ENCODE measurements at places on chromosomes 6 and 20.

- no peak for DNase-seq
- no peak overlapping the region for H3K4me3 ChIP-seq
- no peak overlapping the region for H3K27ac ChIP-seq
- peaks cover 2% of the 10 kb centered on the region for H3K27me3 ChIP-seq
- no peaks in the 10 kb centered on the region for H3K4me1 ChIP-seq
Observed at GRCh38 chr6:5984150-5985089, 22.3 kb downstream of the NRN1 start.

- H3K4me3 ChIP-seq = no peak overlapping the region
- no peaks in the 10 kb centered on the region for H3K36me3 ChIP-seq
- no peak overlapping the region for H3K27ac ChIP-seq
- H3K4me1 ChIP-seq = no peaks in the 10 kb centered on the region
Observed at GRCh38 chr6:13725570-13725969, 13.9 kb upstream of the RANBP9 start.

GRCh38 chr6:13285705-13286104 lies 42.6 kb downstream of the TBC1D7 start:
- no peaks in the 10 kb centered on the region for H3K4me1 ChIP-seq
- no peak overlapping the region for H3K4me3 ChIP-seq
- H3K27ac ChIP-seq = no peak overlapping the region
- peaks cover 25% of the 10 kb centered on the region for H3K36me3 ChIP-seq
- H3K27me3 ChIP-seq = peaks cover 7% of the 10 kb centered on the region

GRCh38 chr20:4011226-4011975 lies 4.0 kb downstream of the RNF24 start:
- peak overlapping the region; percentile 83 for H3K4me3 ChIP-seq
- peaks cover 37% of the 10 kb centered on the region for H3K4me1 ChIP-seq
- H3K27me3 ChIP-seq = peaks cover 6% of the 10 kb centered on the region
- no peak for DNase-seq
- H3K27ac ChIP-seq = peak overlapping the region; percentile 69

GRCh38 chr6:27728442-27728841 lies 183.8 kb downstream of the OR2B2 start:
- H3K27ac ChIP-seq = no peak overlapping the region
- no peak overlapping the region for H3K4me3 ChIP-seq
- H3K4me1 ChIP-seq = no peaks in the 10 kb centered on the region

DNA sequence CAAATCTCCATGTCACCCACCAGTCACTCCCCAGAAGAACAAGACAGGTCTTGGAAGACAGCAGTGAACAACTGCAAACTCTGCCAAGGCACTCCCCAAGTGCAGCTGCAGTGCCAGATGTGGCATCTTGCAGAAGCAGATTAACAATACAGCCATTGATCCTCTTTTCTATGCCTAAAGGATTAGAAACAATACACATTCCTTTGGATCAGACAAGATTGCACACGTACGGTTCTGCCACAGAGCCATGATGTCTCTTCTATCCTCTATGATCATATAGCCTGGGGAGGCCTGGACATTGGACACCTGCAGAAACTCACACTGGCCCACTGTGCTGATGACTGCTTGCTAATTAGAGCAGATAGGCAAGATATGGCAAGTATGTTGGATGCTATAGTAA lies 155.9 kb downstream of the MYLK4 start:
- H3K4me3 ChIP-seq = no peak overlapping the region
- H3K4me1 ChIP-seq = no peaks in the 10 kb centered on the region
- DNase-seq = no peak
- no peak overlapping the region for H3K27ac ChIP-seq
- H3K36me3 ChIP-seq = no peaks in the 10 kb centered on the region

GRCh38 chr20:22729180-22729579 lies 144.8 kb upstream of the FOXA2 start:
- H3K4me1 ChIP-seq = no peaks in the 10 kb centered on the region
- no peak for DNase-seq
- no peak overlapping the region for H3K4me3 ChIP-seq
- no peak overlapping the region for H3K27ac ChIP-seq
- no peaks in the 10 kb centered on the region for H3K36me3 ChIP-seq

GRCh38 chr6:29656798-29657197 lies at the start of gene MOG:
Gene MOG (plus strand): TSS chr6:29657092. CDS start chr6:29657210, 118 bp downstream.
- no peaks in the 10 kb centered on the region for H3K4me1 ChIP-seq
- no peaks in the 10 kb centered on the region for H3K36me3 ChIP-seq

GRCh38 chr6:36955671-36956445 lies 1.3 kb downstream of the PI16 start:
- no peak for DNase-seq
- H3K4me3 ChIP-seq = no peak overlapping the region
- no peaks in the 10 kb centered on the region for H3K4me1 ChIP-seq
- H3K27ac ChIP-seq = no peak overlapping the region

DNA sequence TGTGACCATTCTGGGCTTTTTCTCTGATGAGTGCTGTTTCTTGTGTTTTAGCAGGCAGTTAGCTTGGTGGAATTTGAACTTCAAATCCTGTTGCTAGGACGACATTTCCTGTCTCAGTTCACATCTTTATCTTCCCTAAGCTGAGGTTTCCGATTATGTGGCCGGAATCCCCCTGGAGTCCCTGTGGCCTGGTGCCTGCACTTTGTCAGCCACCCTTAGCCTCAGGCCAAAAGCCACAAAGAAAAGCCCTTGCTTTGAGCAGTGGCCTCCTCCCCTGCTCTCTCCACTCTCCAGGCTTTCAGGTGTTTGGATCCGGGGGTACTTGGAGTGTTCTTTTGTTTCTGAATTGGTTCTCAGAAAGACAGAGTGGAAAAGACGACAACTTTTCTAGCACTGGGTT lies 59.9 kb upstream of the PMEPA1 start:
- H3K27me3 ChIP-seq = no peaks in the 10 kb centered on the region
- H3K36me3 ChIP-seq = peaks cover 5% of the 10 kb centered on the region
- no peak overlapping the region for H3K27ac ChIP-seq
- no peak for DNase-seq

Measured in glutamatergic neuron (in vitro differentiated cells).